Smooth muscle cell of the pulmonary artery (primary cell): ENCODE measurements at places on chromosomes 3 and 15. TPM values are rescaled to one million over a fixed set of nuclear protein-coding genes. Genes with fewer than 3 reads are reported as not detected.

The C3orf85 gene
- total RNA-seq = not detected in 2 replicates

The CHST2 gene
- total RNA-seq = 10.1 and 13.0 TPM in 2 replicates

The GPR27 gene
- 0.13 and 0.26 TPM in 2 replicates for total RNA-seq

The ASB14 gene
- not detected in 2 replicates for total RNA-seq

The CSPG5 gene
- total RNA-seq = 0.26 and 0.30 TPM in 2 replicates

The ITPKA gene
- 0.76 and 0.91 TPM in 2 replicates for total RNA-seq

The CCR3 gene
- total RNA-seq = not detected in 2 replicates

The RBM6 gene
- total RNA-seq = 40.1 and 40.9 TPM in 2 replicates

The CKMT1A gene
- not detected in 2 replicates for total RNA-seq

The GOLGA6L7 gene
- total RNA-seq = not detected in 2 replicates

The CCDC54 gene
- not detected in 2 replicates for total RNA-seq

The MUC13 gene
- under 0.01 and 0.10 TPM in 2 replicates for total RNA-seq

The CASR gene
- not detected in 2 replicates for total RNA-seq

The HRG gene
- total RNA-seq = not detected in 2 replicates

The RBP2 gene
- not detected in 2 replicates for total RNA-seq

The NUTM1 gene
- not detected in 2 replicates for total RNA-seq

The LINGO1 gene
- total RNA-seq = 0.13 and 0.33 TPM in 2 replicates

The LDHAL6B gene
- not detected in 2 replicates for total RNA-seq

The UBA7 gene
- 51.1 and 54.4 TPM in 2 replicates for total RNA-seq

The PLXNB1 gene
- total RNA-seq = 23.8 and 37.3 TPM in 2 replicates

The APOD gene
- total RNA-seq = 0.23 and 0.52 TPM in 2 replicates

The FEZF2 gene
- not detected in 2 replicates for total RNA-seq

The TMCO5A gene
- not detected in 2 replicates for total RNA-seq
